GM19239 (cell line): ENCODE measurements at places on chromosomes 4 and X.

DNA sequence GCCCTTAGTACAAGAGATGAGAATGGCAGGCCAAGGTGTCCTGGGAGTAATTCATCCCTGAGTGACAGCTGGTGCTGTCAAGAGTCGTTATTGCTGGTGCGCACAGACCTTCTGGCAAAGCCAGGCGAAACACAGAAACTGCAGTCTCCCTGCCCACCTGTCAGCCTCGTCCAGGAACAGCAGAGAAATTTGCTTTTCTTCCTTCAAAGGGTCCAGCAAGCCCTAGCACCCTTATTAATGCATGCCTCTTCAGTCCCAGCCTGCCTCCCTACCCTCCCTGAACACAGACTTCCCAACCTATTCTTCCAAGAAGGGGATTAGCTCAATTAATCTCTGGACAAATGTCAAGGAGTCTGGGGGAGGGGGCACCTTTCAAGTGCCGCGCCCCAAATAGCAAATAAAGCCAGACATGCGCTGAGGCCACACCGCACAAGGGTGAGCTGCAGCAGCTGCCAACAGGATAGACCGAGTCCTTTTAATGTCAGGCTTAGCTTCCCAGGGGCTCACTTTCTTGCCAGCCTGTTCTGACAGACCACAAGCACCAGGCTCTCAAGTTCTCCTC lies 250.7 kb upstream of the RASGEF1B start:
- no peak for DNase-seq

- DNase-seq: no peak
These were observed 12.8 kb upstream of the LIMCH1 start for GRCh38 chr4:41525129-41525528.

DNA sequence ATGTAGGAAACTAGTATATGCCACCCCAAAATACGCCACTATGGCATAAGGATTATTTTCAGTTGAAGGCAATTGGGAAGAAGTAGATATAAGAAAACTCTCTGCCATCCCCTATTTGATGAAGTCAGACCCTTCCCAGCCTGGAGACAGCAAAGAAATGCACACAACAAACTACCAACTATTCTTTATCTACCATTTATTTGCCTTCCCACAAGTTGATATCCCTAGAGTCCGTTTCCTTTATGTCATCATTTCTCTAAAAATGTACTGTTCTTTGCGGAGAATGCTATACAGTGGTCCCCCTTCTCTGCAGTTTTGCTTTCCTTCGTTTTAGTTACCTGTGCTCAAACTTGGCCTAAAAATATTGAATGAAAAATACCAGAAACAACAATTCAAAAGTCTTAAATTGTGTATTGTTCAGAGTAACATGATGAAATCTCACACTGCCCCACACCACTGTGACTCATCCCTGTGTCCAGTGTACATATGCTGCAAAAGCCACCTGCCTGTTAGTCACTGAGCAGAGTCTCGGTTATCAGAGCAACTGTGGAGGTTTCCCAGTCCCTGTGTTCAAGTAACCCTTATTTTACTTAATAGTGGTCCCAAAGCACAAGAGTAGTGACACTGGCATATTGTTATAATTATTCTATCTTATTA lies 152.3 kb downstream of the WDFY3 start:
- no peak for DNase-seq

DNA sequence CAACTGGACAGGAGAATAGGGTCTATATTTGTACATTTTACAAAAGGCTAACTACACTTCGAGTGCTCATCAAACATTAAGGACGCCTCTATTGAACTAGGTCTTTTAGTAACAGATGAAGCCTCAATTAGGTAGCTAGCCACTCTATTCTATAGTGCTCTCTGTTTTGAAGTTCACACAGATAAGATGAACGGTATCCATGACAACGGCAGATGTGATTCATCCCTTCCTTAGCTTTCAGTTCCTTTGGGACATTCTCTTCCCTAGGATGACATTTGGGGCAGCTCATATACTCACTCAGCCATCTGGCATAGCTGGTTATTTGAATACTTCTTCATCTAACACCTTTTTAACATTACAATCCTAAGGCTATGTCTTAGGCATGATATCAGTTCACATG lies 62.4 kb upstream of the WDFY3 start:
- DNase-seq: no peak

- no peak for DNase-seq
These were observed 5.0 kb downstream of the NAF1 start for GRCh38 chr4:163161536-163162205.

DNA sequence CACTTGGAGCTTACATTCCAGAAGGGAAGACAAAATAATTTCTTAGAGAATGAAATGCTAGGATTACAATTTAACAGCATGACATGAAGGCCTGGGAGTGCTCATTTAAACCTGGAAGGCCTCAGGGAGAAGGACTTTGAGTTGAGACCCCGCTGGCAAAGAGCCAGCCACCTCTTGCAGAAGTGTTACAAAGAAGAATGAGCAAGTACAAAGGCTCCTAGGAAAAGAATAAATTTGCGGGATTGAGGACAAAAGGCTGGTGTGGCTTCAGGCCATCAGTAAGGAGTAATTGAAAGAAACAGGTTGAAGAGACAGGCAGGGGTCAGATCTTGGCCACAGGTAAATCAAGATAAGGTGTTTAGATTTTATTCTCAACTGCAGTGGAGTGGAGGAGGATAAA lies 3.1 kb upstream of the ELOVL6 start:
- DNase-seq: no peak

- DNase-seq: no peak
These were observed 394.2 kb downstream of the ANKRD50 start for GRCh38 chr4:124318292-124318691.

GRCh38 chr4:169940460-169940859 lies 85.7 kb downstream of the MFAP3L start:
- DNase-seq: no peak

DNA sequence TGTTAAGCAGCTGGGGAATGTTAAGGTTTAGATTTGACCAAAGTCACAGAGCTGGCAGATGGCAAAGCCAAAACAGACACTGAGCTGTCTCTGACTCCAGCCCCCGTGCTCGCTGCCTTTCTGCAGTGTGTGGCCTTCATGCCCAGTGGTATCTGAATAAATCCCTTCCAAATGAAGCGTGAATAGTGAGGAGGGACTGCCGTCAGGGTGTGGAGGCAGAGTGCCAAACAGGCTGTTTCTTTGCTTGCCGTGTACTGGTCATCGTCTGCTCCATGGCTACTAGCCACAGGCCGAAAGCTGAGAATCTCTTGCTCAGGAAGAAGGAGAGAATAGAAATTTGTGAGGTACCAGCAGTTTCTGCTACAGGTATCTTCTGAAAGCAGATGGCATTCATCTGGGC lies 19.7 kb downstream of the PRIMPOL start:
- no peak for DNase-seq

GRCh38 chr4:35500812-35501211 lies 743.5 kb downstream of the ARAP2 start:
- no peak for DNase-seq

DNA sequence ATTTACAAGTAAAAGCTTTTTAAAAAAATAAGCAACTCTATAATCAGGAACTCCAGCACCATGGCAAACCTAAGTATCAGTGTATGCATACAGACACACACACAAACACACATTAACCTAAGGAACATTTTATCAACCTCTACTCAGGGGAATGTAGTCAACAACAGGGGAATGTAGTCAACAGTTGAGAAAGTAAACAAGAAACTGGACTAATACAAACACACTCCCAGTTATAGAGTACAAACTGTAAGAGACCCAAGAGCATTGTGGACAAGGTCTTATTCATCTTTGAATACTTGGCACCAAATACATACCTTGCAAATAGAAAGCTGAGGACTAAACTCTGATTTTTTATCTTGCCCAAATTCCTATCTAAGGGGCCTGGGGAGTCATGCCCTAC lies 36.2 kb downstream of the PAPSS1 start:
- DNase-seq: no peak

- no peak for DNase-seq
These were observed 548.9 kb downstream of the PPP4R3C start for GRCh38 chrX:26914232-26914631.

DNA sequence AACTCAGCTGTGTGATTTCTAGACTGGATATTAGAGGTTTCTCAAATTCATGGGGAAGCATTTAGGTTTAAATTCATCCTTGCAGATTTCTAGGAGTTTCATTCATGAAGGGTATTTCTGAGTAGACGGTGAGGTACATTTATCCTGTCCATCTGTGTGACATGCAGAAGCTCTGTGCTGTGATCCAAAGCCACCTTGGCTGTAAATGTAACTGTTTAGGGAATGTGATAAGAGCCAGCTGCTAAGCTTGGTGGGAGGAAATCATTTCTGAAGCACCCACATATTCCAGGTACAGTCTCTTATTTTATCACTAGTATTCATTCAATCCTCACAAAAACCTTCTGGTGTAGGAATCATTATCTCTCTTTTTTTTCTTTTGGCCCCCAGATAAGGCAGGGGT lies 8.7 kb upstream of the DCTD start:
- no peak for DNase-seq

GRCh38 chr4:160319221-160319867 lies 1216.5 kb downstream of the RAPGEF2 start:
- DNase-seq: no peak

DNA sequence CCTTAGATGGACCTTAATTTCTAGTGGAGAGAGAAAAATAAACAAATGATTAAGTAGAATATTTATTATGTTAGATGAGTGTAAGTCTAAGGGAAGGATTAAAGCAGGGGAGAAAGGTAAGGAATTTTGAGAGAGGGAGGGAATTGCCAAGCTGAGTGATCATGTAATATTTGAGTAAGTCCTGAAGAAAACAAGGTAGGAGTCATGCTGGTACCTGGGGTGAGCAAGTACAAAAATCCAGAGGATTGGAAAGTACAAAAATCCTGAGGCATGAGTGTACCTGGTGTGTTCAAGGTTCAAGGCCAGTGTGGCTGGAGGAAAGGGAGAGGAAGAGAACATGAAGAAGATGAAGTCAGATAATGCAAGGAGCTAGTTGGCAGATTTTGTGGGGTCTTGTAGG lies 87.2 kb upstream of the MYOZ2 start:
- DNase-seq: no peak

DNA sequence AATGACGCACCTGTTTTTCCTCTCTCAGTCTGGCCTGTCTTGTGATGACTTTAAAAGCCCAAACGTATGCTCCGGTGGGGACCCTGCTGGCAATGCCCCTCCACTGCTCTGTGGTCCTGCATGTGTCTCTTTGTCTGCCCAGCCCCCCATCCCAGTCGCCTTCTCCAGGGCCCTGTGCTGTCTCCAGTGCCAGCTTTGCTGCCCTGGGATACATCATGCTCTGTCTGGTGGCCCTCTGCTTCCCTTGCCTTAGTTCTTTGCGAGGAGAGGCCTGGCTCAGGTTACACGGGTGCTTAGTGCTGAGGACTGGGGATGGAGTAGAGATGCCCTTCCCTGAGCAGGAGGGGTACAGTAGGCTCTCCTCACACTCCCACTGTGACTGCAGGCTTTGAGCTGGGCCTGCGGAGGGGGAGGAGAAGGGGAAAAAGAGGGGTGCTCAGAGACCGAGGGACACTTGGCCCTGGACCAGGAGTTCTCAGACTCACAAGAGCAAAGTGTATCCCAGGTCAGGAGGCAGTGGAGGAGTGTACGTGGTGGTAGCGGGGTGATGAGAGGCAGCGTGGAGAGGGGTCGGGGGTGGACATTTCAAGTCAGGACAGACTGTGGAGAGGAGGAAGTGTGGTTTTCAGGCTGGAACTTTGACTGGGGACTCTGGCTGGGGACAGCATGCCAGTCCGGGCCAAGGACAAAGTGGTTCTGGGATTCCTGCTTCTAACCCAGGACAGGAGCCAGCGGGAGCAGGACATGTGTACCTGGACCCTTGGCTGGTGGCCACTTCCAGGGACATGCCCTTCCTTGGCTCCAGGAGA lies 2.8 kb downstream of the APLN start:
- no peak for DNase-seq

DNA sequence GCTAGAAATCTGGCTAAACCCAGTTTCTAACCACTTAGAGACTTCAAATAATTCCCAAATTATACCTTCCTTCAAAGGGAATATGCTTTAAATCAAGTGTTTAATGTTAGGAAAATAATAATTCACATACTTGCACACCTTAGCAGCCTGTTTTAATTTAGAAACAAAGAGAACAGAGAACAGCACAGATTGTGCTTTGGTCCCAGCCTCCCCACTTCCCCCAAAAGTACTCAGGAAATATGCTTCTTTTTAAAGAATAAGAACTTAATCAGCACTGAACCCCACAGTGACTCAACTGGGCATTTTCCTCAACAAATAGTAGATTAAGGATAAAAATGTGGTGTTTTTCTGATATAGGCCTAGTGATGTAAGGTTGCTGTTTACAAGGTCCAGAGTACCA lies 295.8 kb downstream of the GBA3 start:
- DNase-seq: no peak

DNA sequence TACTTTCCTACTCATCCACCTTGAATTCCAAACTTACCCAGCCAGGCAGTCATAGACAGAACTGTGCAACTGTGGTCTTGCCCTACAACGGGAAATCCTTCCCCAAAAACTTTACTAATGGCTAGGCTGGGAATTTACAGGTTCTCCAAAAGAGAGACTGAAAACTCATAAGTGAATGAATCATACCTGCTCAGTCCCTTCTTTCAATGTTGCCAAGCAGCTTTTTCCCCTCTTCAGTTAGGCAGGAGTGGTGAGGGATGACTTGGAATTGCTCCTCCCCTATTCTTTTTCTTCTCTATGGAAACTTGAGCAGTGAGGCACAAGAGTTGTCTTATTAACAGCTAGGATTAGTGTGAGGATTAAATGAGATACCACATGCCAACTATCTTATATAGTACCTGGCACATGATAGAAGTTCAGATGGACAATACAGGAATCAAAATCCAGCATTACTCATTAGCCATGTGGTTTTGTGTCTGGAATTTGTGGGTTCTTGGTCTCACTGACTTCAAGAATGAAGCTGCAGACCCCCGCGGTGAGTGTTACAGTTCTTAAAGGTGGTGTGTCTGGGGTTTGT lies 105.9 kb downstream of the TEX13A start:
- no peak for DNase-seq

DNA sequence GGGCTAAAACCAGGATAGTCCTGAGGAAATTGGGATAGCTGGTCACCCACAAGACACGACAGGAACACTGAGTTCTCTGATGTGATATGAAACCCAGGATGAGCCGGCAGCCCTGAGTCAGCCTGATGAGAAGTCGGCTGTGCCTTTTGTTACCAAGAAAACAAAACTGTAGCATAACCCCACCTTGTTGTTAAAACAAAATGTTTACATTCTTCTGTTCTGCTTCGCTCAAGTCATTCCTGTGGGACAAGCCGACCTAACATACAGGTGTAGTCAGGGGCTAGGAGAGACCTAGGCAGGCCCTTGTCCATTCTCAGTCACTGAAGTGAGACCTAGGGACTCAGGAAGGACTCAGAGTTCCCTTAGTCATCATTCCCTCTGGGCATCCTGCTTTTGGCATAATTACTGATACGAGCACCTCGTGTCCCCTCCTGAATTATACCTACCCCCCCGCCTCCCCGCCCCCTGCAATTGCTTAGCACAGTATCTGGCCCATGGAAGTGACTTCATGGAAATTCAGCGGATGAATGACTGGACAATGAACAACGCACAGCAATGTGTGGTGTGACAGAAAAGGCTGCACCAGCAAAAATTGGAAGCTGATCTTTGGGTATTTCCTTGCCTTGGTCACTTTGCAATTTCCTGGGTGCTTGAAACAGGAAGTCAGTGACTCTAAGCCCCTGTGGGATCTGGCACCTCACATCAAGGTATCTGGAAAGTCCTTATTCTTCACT lies 31.9 kb upstream of the TLR2 start:
- no peak for DNase-seq

- DNase-seq: no peak
These were observed 199.7 kb downstream of the HS6ST2 start for GRCh38 chrX:132758759-132759158.
